ENCODE measurements at places on chromosomes 2 and 18.

DNA sequence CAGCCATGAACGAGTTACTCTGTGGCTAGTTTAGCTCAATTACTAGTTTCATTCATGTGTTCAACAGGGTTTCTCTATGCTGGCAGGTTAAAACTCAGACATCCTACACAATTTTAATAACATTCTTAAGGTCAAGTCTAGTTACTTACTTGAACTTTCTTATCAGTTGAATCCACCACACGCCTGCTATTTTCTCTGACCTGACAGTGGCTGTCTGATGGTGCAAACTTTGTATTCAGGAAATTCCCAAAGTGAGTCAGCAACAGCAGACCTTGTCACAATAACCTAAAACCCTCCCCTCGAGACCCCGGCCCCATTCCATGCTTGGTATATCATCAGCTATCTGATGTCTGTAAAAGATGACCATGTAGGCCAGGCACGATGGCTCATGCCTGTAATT, 20.8 kb upstream of the CIDEA start:
- DNase-seq, result no peak

GRCh38 chr2:154974041-154974440, 275.5 kb downstream of the KCNJ3 start:
- no peak for DNase-seq

DNA sequence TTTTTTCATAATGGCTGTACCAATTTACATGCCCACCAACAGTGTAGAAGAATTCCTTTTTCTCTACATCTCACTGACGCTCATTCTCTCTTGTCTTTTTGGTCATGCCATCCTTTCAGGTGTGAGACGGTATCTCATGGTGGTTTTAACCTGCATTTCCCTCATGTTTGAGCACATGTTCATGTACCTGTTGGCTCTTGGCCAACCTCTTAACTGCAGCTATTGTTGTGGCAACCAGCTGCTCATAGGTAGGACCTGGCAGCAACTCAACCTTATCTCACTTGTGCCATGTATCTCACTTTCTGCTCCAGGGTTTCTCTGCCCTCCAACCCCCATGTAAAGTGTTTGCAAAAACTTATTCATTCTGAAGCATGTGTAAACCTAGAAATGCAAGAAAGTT, 167.5 kb downstream of the UPP2 start:
- no peak for DNase-seq

GRCh38 chr2:236086971-236087465, 81.2 kb downstream of the GBX2 start:
- no peak for DNase-seq

DNA sequence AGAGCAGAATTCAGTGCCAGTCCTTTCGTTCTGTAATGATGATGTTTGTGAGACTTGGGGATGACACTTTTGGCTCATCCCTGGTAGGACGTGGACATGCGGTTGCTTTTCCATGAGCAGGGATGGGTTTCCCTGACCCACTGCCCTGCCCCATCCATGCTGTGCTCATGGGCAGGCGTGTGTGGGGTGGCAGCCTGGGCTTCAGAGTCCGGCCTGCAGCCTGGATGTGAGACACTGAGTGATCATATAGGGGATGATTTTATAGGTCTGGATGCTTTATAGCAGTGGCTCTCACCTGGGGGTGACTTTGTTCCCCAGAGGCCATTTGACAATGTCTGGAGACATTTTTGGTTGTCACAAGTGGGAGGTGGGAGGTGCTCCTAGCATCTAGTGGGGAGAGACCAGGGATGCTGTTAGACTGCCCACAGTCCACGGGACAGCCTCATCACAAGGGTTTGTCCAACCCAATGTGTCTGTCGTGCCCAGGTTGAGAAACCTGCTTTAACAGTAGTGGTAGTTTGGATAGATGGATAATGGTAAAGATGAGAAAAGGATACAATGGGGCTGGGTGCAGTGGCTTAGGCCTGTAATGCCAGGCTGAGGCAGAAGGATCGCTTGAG, 38.9 kb downstream of the LDLRAD4 start:
- no peak for DNase-seq

DNA sequence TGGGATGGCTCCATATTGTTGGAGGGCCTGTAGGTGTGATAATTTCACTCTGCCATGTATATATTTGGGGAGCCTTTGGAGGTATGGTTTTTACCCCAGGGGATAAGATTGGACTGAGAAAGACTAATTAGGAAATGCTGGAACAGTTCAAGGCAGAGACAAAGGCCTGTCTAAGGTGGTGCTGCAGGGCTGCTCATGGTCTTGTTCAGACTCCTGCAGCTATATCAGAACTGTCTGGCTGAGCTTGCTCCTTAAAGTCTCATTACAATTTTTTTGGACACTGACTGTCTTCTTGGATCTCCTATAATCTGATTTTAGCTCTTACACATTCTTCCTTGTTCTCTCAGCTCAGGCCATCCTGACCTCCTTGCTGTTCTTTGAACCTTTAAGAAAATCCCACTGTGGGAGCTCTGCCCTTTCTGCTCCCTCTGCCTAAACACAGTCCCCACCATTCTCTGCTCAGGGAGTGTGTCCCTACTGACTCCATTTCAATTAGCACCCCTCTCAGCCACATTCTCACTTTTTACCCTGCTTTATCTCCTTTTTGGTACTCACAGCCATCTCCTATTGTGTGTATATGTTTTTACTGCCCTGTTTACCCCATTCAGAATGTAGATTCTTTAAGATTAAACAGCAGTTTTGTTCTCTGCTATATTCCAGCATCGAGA, 468.7 kb upstream of the FANCL start:
- no peak for DNase-seq

GRCh38 chr2:101466426-101466825, 8.5 kb downstream of the RFX8 start:
- no peak for DNase-seq

GRCh38 chr2:85972355-85972754, 83.6 kb upstream of the ST3GAL5 start:
- no peak for DNase-seq

GRCh38 chr2:105609746-105610402, 134.8 kb upstream of the NCK2 start:
- no peak for DNase-seq

- no peak for DNase-seq
Measured at GRCh38 chr2:36490749-36491148, 107.2 kb downstream of the FEZ2 start.

- no peak for DNase-seq
Measured at GRCh38 chr2:117968722-117969121, 45.1 kb downstream of the CCDC93 start.

- no peak for DNase-seq
Measured at GRCh38 chr2:33552758-33553461, 46.2 kb downstream of the FAM98A start.

DNA sequence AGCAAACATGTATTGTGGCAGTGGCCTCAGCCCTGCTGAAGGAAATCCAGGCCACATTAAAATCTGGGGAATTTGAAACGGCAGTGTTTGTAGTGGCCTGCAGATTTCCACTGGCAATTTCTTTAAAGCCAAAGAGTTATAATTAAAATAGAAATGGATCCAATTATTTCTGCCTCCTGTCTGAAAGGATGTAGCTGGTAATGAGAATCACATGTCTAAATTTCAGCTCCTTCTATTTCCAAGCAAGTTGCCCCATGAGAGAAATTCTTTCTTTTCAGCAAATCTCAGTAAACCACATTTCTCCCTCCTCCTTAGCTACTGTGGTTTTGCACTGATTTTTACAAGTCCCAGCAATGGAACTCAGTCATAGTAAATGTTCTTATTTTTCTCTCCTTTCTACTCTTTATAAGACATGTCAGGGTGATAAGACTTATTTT, 55.4 kb upstream of the ZNF396 start:
- DNase-seq, result no peak

DNA sequence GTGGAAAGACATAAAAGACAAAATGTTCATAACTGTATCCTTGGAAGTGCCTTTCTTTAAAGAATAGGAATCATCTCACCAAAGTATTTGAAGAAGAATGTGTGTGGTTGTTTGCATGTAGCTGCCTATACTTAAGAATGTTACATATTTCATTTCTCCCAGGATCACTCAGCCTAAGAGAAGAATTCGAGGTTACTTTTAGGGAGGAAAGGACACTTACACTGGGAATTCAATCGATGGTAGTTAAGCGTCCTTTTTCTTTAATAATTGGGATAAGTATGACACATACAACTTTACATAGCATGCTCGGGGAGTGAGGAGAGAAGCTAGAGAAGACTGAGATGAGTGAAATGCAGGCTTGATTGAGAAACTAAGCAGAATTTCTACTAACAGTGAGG, 22.0 kb upstream of the CYP1B1 start:
- no peak for DNase-seq

GRCh38 chr18:12238826-12239225, 15.3 kb upstream of the CIDEA start:
- DNase-seq, result no peak

- no peak for DNase-seq
Measured at GRCh38 chr18:13447621-13448334, 229.2 kb downstream of the LDLRAD4 start.

GRCh38 chr2:200471928-200472645, 37.8 kb downstream of the KCTD18 start:
- DNase-seq, result no peak

GRCh38 chr2:65130664-65131175, 814 bp upstream of the RAB1A start:
- no peak for DNase-seq

DNA sequence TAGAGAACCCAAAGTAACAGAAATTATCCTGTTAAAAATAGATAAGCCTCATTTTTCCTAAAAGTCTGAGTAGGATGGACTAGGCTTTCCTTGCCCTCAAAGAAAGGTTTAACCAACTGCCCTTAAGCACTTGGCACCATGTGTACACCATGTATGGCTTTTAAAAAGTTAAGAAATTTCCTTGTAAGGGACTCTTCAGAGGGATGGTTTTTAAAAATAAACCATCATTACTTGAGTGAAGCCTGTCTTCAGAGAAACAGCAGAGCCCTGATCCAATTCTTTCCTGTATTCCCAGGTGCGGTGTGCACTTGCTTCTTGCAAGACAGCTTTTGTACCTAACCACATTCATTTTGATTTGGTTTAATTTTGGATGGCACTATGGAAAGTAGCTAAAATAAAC, 1.1 kb upstream of the NEMP2 start:
- DNase-seq, result no peak

DNA sequence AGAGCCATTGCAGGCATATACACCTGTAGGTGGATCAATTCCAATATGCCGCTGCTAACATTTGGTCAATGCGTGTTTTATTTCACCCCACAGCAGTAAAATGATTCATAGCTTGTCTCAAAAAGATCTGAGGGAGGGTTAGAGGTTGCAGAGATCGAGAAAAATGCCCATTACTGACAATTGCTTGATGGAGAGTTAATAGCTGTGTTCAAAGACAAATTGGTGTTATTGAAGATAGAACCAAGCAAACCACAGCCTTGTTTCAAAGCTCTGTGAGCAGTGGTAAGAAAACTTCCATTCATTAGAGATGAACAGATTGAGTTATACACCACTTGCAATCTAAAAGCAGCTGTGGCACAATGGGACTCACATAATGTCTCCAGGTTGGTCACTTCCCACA, 95.4 kb downstream of the KCNE4 start:
- DNase-seq, result no peak

GRCh38 chr2:222470802-222471468, 46.6 kb downstream of the SGPP2 start:
- DNase-seq, result no peak

DNA sequence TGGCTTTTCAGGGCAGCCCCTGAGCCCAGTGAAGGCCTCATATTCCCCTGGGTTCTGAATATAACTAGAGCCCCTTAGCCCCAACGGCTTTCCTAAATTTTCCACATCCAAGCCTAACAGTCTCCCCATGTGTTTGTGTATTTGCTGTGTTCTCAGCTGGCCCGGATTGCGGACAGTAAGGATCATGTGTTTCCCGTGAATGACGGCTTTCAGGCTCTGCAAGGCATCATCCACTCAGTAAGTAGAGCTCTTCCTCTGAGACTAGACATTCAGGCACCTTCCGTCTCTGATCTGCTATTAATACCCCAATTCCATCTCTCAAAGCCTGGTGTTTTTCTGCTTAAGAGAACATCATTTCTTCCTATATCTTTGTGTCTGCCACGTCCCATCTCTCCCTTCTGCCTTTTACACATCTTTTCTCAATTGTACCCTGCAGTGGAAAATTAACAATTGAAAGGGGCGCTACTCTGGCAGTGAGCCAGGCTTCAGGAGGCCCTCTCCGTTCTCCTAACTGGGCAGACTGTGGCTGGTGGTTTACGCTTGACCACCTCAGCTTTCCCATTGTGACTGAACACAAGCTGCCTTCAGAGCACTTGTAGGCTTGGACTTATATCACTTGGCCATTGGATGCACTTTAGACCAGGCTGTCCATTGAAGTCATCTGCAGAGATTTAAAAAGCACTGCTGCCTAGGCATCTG, 64.4 kb downstream of the ANTXR1 start:
- DNase-seq, result no peak

DNA sequence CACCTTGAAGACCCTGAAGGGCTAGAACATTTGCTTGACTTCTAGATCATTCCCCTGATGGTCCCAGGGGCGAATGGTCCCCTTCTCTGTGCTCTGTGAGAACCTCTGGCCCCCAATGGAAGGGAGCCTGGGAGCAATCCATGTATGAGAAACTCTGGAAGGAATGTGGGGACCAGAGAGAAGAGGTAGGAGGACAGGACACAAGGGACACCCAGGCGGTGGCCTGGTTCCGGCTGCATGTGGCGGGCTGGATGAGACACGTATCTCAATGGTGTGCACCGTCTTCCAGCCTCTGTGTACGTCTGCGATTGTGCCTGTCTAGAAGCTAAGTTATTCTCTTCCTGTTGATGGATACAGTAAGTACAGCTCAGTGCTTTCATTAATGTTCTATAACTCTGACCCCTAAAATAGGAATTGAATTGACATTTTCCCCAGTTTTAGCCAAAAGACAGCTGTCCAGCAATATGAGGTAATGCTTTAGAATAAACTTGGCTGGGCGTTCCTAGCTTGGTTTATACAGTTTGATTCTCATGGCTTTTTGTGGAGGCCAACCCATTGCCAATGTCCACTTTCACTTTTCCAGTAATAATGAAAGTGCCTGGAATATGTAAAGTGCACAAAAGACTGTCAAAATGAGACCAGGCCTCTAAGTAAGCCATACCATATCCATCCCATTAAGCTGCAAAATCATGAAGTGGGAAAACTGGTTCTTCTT, 30.1 kb upstream of the COPS8 start:
- no peak for DNase-seq

DNA sequence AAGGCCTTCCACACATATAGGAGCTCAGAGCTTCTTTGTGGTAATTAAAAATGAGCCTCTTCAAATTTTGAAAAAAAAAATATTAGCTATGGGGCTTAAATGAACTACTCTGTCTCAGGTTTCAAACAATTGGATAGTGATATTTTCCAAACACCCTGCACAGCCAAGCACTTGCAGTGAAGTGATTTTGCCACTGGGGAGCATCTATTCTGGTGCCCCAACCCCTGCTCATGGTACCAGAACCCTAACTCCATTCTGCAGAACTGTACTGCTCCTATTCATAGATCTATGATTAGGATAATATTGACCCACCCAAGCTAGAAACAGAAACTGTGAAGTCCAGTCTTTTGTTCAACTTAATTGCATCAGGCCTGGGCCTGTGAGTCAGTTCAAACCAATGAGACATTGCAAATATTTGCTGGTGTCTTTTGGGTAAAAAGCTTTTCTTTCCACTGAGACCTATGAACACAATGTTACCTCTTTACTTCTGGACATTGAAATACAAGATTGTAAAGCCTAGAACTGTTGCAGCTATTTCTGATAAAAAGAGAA, 324.0 kb downstream of the GALNT13 start:
- no peak for DNase-seq
